ENCODE measurements at places on chromosomes 16 and 17.

- DNase-seq, result no peak
Measured at GRCh38 chr16:26791169-26791568, 275.6 kb upstream of the C16orf82 start.

- no peak for DNase-seq
Measured at GRCh38 chr16:28145796-28146195, 66.0 kb downstream of the XPO6 start.

DNA sequence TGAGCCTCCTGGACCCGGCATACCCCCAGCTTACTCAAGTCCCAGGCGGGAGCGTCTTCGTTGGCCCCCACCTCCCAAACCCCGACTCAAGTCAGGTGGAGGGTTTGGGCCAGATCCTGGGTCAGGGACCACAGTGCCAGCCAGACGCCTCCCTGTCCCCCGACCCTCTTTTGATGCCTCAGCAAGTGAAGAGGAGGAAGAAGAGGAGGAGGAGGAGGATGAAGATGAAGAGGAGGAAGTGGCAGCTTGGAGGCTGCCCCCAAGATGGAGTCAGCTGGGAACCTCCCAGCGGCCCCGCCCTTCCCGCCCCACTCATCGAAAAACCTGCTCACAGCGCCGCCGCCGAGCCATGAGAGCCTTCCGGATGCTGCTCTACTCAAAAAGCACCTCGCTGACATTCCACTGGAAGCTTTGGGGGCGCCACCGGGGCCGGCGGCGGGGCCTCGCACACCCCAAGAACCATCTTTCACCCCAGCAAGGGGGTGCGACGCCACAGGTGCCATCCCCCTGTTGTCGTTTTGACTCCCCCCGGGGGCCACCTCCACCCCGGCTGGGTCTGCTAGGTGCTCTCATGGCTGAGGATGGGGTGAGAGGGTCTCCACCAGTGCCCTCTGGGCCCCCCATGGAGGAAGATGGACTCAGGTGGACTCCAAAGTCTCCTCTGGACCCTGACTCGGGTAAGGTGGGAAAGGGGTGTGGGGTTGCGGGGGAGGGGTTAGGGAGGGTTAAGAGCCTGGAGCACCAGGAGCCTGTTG, 1.6 kb downstream of the SENP3 start:
- DNase-seq, result no peak

- peak; percentile 46 for DNase-seq
Measured at GRCh38 chr17:72985882-72986720, 106.4 kb downstream of the SLC39A11 start.

GRCh38 chr17:10815319-10815718, 11.4 kb upstream of the TMEM238L start:
- no peak for DNase-seq

GRCh38 chr17:8436844-8437171, 1.1 kb downstream of the NDEL1 start:
- DNase-seq, result no peak

- no peak for DNase-seq
Measured at GRCh38 chr16:19113577-19114358, at the start of gene ITPRIPL2. Gene ITPRIPL2, plus strand, starts transcription at chr16:19113964. Its CDS starts 498 bp downstream, at chr16:19114462.

Data from stimulated activated CD4-positive, alpha-beta T cell treated with anti-CD3 and anti-CD28 coated beads, Interleukin-15, amount 100 ng/mL, for 48 hours (primary cell).